ENCODE measurements at places on chromosomes 7 and 10.

- DNase-seq, result no peak
These were observed 15.8 kb downstream of the VOPP1 start for GRCh38 chr7:55556492-55556891.

DNA sequence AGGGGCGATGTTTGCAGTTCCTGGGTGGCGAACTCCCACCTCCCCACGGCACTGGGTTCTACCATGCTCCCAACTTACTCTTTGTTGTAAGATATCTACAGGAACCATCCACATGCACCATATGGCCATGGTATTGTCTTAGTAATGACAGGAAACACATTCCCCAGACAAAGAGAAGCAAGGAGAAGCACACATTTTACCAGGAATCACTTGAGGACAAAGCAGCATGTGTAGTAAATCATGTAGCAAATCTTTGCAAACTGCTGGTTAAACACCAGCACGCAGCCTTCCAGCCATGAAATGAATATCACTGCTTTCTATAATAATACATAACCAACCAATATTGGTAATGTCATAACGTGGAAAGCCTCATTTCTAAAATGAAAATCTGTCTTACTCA is 101.2 kb downstream of the NRP1 start:
- no peak for DNase-seq

DNA sequence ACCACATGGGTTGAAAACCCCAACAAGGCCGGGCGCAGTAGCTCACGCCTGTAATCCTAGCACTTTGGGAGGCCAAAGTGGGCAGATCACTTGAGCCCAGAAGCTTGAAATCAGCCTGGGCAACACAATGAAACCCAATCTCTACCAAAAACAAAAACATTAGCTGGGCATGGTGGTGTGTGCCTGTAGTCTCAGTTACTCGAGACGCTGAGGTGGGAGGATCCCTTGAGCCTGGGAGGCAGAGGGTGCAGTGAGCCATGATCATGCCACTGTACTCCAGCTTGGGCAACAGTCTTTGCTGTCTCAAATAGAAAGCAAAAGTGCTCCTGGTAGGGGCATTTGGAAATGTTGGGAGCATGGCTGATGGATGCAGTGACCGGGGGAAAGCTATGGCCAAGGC is 209.6 kb upstream of the PLXNA4 start:
- DNase-seq, result peak; percentile 3

DNA sequence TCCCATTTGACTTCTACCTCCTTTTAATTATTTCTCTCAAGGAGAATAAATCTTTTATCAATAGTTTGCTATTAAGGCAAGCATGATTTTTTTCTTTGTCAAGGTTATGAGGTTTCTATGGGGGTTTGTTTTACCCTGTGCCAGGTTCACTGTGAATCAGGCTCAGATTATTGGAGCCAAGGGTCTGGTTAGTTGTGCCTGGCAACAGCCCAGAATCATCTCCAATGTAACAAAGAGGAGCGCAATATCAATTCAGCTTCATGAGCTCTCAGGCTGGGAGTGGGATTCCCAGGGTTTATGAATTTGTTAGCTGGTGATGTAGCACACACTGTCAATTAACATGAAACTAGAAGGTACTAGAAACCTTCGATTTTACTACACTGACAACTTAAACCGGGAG is 73.2 kb downstream of the AASS start:
- DNase-seq, result no peak

- no peak for DNase-seq
These were observed 910 bp downstream of the WIPF3 start for GRCh38 chr7:29806995-29807841.

DNA sequence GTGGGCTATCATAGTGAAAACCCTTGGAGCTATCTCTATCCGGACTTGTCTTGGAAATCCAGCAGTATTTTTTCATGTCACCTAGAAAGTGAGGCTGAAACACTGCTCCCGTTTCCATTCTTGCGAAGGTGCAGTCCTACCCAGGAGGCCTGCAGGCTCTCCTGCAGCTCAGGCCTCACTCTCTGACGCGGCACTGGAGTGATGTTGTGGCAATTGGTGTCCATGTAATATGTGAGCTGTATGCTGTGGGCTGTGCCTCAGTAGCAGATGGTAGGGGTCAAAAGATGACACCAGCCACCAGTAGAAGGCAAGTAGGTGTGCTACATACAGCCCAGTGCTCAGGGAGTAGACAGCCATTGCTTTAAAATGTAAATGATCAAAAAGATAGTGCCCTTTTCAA is 28.1 kb upstream of the ZNF680 start:
- no peak for DNase-seq

- DNase-seq, result no peak
These were observed 703.5 kb downstream of the GATA3 start for GRCh38 chr10:8758029-8758428.

Data from NCI-H2171 treated with DMSO at 0.1 percent for 48 hours (cell line).